ENCODE measurements at places on chromosomes 1 and 21.

GRCh38 chr1:52842643-52843310 is at the start of gene ZYG11A:
Gene ZYG11A (plus strand): TSS chr1:52842760. CDS start chr1:52842884, 124 bp downstream.
- peak; percentile 74 for DNase-seq

- no peak for DNase-seq
These were observed 26.3 kb upstream of the TINAGL1 start for GRCh38 chr1:31549809-31550620.

DNA sequence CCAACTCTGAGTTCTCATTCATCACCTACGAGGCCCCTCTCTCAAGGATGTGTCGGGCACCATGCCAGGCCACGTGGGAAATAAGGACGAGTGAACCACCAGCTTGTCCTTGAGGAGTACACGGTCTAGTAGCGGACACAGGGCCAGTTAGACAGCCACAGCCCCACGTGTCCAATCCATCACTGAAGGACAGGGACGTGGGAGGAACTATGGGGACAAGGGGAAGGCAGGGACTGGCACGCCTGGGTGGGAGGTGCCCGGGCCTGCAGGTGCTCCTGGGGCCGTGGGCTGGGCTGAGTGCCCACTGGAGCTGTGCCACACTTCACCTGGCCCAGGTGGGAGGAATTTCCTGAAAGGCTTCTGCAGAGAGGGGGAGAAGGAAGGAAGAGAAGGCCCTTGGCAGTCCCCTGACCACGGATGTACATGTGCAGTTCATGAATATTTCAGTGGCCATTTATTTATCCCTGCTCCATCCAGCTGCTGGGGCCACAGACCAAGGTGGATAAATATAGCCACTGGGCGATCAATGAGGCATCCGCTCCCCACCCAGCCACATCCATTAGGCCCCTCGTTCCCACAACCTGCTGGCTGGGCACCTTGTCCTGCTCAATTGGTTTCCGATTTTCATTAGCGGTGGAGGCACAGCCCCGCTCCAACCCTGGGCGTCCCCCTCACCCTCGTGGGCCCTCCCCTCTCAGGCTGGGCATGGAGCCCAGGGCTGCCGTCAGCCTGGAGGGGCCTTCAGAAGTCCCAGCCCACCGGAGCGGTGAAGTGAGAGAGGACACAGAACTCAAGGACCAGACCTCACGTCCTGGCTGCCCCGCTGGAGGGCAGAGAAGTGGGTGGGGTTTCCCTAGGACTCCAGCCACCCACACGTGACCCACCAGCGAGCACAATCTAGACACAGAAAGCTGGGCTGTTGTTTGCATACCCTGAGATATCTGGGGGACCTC is 59.5 kb downstream of the CASZ1 start:
- no peak for DNase-seq

- DNase-seq, result no peak
These were observed 38.6 kb upstream of the MPZL1 start for GRCh38 chr1:167683226-167683625.

DNA sequence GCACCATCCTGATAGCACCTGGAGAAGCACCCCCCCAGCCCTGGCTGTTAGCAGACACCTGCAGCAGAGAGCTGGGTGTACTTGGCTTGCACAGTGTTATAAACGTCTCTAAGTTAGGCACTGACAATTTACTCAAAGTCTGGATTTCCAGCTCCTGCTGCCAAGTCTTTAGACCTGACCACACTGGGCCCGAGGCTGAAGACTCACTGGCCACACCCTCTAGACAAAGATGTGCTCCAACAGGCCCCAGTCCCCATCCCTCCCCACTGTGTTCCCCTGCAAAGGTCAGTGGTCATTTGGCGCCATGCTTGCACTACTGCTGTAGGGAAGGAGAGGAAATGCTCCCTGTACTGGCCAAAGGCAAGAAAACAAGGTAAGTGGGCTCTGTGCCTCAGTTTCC is 31.1 kb downstream of the PADI6 start:
- DNase-seq, result no peak

DNA sequence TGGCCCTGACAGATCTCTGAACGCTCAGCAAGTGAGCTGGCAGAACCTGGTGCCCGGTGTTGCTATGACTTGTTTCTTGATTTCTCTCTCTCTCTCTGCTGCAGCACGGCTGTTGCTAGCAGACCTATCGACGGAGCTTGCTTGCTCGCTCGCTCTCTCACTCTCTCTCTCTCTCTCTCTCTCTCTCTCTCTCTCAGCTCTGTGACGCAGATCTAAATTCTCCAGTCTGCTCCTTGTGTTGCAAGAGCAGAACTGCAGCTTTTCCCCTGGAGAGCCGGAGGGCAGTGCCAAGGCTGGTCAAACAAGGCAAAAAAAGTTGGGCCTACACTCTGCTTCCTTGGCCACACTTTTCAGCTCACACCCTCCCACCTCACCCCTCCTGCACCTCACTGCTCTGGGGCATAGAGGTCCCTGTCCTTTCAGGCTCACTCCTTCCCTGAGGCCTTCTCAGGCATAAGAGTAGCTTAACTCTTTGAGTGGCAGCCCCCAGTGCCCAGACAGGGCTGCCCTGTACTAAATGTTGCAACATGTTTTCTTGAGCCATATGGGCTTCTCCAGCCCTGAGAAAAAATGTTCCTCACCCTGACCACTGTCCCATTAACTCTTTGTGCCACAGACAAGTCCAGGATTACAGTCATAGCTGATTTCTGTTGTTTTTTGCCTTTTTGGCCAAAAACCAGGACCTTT is 72.2 kb downstream of the CD46 start:
- peak; percentile 71 for DNase-seq

GRCh38 chr1:43978551-43979260 is at the start of gene B4GALT2:
Gene B4GALT2 (plus strand): TSS chr1:43979210. CDS start chr1:43981161, 1,951 bp downstream.
- peak; percentile 50 for DNase-seq

GRCh38 chr1:22936681-22937080 is 36.0 kb downstream of the LACTBL1 start:
- no peak for DNase-seq

- DNase-seq, result peak; percentile 50
These were observed at the start of gene ETNK2 for GRCh38 chr1:204151552-204152309. Gene ETNK2 (minus strand): TSS chr1:204152044. CDS start chr1:204151852, 192 bp downstream.

DNA sequence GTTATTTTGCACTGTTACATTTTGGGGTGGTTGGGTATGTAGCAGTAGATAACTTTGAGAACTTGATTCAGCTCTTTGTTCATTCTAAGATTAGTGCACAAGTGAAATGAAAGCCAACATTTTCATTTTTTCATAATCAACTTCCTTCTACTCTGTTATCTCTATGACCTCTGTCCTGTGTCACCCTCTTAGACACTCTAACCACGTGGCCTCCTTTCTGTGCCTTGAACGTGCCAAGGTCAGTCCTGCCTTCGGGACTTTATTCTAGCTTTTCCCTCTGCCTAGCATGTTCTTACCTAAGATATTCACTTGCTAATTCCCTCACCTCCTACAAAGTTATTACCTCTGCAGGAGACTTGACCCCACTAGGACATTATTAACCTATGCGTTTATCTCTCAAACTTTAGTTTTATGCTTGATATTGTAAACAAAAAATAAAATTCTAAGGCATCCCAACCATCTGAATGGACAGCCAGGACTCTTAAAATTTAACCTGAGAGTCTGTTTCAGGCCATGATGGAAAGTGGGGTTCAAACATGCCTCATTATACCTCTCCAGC is 19.2 kb upstream of the EDEM3 start:
- no peak for DNase-seq

DNA sequence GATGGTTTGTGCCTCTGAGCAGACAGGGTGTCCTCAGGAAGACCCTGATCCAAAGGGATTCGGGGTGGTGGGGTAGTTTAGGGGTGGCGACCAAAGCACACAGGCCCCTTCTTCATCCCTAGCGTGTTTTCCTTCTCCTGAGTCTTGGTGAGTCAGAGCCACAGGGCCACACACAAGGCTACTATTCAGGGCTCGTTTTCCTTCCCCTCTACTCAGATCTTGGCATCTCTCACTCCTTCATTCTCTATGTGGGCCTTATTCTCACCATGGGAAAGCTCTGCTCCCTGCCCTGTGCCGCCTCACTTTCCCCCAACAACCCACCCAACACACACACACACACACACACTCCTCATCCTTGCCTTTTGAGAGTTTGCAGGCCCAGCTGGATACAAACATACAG is 43.6 kb upstream of the WNT2B start:
- no peak for DNase-seq

DNA sequence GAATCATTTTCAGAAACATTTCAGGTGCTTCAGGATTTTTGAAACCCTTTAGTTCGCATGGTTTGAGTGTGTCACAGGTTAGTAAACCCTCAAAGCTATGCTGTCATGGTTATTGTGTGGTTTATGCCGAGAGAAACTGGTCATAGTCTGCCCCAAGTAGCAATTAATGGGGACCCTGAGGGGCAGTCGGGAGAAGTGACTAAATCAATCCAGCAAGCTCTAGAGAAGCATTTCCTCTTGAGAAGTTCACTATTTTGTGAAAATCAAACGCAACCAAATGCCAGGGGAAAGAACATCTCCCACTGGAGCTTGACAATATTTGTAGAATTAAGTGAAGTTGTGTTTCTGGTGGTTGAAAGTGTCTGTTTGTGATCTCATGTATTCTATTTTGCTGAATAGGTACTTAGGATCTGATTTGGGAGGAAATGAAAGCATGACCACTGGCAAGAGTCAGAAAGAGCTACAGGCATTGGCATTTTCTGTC is 63.0 kb upstream of the BACH1 start:
- no peak for DNase-seq

DNA sequence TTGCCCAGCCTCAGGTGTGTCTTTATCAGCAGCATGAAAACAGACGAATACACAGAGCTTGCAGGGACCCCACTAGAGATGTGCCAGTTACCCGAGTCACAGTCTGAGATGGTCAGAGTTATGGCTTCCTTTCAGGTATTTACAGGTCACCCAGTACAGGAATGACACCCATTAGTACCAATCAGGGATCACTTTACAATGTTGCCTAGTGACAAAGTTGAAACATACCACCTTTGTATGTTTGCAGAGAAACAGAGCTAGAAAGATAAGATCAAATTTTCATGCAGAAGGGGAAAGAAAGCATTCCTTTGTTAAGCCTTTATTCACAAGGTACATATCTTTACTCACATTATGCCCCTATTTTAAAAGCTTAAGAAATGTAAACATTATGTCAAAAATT is 137.6 kb downstream of the RGS7 start:
- no peak for DNase-seq

- DNase-seq, result no peak
These were observed 17.0 kb downstream of the RRP1B start for GRCh38 chr21:43676391-43676790.

- no peak for DNase-seq
These were observed 1.8 kb downstream of the LAPTM5 start for GRCh38 chr1:30755746-30756145.
